Nucleus accumbens (tissue), 56 donors: ENCODE measurements at places on chromosomes 3 and 15.

- no peak for DNase-seq
Measured at GRCh38 chr15:74008901-74009300, 14.4 kb downstream of the PML start.

- DNase-seq = peak; percentile 13
Measured at GRCh38 chr15:40857601-40858341, 13.9 kb downstream of the SPINT1 start.

DNA sequence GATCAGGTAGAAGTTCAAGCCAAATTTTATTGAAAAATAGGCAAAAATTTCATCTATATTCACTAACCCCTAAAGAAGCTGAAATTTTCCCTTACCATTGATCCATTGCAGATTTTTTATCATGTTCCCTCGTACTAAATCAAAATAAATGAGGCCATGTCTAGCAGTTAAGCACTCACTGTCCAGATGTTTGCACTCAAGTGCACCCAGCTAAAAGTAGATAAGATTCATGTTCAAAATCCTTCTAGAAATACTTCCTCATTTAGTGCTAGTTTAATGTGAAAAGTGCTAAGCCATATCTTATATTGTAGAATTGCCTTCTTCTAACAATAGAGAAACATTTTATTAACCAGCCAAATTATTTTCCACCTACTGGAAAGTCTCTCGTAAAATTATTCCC lies 164.7 kb upstream of the UBE2E2 start:
- DNase-seq = no peak

DNA sequence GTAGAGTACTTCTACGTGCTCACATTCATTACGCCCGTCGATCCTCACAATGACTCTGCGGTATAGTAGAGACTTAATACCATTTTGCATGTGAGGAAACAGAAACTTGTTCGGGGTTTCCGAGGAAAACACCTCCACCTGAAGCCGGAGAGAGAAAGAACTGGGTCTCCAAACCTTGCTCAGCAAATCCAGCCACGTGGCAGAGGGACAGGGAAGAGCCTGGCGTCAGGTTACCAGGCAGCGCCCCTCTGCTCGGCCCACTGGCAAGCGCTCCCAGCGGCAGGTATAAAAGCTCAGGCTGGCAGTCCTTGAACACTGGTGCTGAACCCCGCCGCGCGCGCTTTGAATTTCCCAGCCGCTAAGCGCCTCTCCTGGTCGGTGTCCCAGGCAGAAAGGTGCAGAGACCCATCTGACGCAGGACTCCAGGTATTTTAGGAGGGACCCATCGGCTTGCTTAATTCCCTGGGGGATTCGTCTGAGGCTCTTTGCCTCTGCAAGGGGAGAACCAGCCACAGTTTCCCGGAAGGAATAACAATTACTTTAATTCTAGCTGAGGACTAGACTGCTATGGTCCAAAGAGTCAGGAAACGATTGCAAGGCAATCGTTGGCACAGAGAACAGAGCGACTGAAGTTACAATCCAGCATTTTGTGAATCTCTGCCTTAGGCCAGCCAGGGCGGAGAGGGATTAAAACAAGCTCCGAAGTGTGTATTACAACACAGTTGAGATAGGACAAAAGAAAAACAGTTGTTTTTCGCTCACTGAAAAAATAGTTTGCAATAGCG lies at the start of gene C2CD4A:
Gene C2CD4A, plus strand, starts transcription at position 315 of the 785 bp plus-strand sequence. CDS start 637 bp downstream, outside the sequence.
- DNase-seq = no peak

- no peak for DNase-seq
Measured at GRCh38 chr3:45454466-45454865, 66.1 kb downstream of the LARS2 start.

- no peak for DNase-seq
Measured at GRCh38 chr3:12893852-12894251, 52.5 kb upstream of the RPL32 start.

DNA sequence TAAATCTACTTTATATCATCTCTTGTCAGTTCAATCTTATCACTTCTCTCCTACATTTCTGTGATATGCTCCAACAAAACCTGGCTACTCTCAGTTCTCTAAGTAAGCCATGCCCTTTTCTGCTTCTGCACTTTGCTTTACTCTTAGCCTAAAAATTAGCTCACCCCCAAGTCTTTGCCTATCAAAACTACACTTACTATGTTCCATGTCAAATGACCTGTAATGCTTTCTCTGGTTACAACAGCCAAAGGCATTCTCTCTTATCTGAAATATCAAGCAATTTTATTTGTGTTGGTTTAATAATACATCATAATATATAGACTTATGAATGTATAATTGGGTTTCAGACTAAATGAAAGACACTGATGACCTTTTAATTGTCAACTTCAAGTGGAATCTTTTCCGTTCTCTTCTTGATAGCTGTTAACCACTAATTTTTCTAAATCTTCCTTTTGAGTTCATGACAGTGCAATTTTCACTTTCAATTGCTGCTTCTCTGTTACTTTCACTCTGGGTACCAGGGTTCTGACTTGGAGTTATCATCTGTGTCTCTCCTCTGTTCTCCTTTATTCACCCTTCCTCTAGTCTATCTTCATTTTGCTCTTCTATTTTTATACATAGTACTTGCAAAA lies 619.0 kb upstream of the GOLIM4 start:
- DNase-seq = no peak

DNA sequence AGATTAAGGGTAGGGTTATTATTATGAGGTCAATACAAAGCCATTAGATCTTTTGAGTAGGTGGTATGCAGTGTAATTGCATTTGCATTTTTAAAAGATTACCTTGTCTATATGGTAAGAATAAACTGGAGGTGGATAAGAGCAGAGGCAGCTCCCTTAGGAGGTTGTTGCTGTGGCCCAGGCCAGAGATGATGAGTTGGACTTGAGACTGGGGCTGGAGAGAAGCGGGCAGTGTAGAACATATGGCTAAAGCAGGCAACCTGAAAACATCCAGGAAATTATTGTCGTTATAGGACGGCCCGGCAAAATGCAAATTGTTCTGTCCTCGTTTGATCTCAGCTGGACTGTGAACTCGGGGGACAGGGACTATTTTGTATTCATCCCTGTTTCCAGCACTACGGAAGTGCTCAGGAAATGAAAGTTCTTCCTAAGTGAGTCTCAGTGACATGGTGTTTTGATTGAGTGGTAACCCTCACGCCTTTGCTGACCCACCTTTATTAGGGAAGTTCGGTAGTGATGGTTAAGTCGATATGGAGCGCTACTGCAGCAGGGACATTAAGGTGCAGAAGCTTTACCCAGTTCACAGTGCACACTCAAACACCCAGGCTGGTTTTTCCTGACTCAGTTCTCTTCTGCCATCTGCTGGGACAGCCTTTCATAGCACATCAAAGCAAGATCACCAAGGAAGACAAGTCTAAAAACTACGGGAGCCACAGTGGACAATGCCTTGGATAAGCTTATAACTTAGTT lies 27.2 kb upstream of the VPS33B start:
- peak; percentile 44 for DNase-seq

- DNase-seq = no peak
Measured at GRCh38 chr15:78987556-78988360, 42.9 kb upstream of the CTSH start.

GRCh38 chr15:101479342-101479845 lies 10.1 kb downstream of the PCSK6 start:
- no peak for DNase-seq

- DNase-seq = no peak
Measured at GRCh38 chr3:142394921-142395622, 52.8 kb downstream of the XRN1 start.

GRCh38 chr3:127720985-127721935 lies 48.5 kb downstream of the ABTB1 start:
- DNase-seq = no peak

GRCh38 chr15:99630607-99631131 lies 64.9 kb downstream of the MEF2A start:
- no peak for DNase-seq
